ENCODE measurements at places on chromosomes 5 and 9.

DNA sequence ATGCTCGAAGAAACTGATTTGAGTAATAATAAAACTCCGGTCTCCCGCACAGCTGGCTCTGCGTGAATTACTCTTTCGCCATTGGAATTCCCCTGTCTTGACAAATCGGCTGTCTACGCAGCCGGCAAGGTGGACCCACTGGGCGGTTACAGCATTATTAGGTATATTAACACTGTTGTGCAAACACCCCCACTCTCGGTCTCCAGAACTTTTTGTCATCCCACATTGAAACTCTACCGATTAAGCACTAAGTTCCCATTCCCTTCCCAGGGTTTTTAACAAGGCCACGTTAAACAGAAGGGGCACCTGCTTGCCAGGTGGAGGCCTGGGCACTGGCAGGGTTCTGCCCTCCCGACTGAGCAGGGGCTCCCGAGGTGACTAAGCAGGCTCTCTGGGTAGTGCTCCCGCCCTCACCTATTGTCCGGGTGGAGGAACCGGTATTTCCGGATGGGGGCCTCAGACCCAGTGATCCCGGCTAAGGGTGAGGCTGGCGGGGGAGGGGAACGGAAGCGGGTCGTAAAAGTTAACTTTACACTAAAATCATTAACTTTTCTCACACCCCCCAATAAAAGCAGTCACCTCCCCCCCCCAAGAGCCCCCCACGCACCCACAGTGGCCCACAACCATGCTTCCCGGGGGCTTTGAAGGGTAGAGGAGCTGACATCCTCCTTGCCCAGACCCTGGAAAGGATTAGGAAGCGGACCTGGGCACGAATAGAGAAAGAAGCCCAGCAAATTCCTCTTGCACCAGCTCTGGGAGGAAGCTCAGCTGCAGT is 53.5 kb upstream of the TJP2 start:
- DNase-seq, result peak; percentile 90

DNA sequence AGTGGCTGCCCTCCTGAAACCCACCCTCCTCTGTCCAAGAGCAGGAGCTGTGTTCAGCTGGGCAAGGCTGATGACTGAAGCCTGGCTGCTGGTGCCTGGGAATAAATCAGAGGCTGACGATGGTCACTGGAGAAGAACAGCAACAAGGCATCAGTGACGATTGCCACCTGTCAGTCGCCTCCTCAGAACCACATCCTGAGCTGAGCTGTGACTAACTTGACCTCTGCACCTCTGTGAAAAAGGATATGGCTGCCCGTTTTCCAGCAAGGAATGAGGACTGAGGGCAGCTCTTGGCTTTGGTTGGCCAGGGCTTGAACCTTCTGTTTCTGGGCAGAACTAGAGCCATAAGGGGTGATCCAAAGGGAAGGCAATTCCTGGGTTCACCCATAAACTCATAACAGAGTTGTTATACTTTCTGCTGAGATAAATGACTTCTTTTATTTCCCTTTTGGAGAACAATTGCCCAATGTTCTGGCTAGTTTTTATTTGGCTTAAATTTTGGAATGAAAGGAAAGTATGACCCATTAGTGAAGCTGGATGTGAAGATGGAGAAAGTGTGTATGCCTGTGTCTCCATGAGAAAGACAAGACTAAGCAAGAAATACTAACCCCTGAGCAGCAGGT is 40.1 kb downstream of the TRIP13 start:
- DNase-seq, result peak; percentile 82

- DNase-seq, result no peak
These were observed 95.8 kb downstream of the PCSK1 start for GRCh38 chr5:96337048-96337781.

DNA sequence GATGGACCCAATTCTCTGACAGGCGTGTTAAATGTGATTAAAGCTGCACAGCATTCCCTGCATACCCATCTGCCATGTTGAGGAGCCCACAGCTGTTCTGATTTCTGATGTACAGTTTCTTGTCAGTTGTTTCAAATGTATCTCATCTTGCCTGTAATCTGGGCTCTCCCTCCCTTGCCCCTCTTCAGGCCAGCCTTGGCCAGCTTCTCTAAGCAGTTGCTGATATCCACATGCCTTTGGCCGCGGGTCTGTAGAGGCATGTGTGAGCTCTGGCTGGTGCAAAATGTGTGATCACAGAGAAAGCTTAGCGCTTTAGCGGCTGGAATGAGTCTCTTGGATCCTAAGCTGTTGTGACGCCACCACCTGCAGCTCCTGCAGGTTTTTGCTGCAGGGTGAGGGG is 332.0 kb downstream of the MLLT3 start:
- no peak for DNase-seq

DNA sequence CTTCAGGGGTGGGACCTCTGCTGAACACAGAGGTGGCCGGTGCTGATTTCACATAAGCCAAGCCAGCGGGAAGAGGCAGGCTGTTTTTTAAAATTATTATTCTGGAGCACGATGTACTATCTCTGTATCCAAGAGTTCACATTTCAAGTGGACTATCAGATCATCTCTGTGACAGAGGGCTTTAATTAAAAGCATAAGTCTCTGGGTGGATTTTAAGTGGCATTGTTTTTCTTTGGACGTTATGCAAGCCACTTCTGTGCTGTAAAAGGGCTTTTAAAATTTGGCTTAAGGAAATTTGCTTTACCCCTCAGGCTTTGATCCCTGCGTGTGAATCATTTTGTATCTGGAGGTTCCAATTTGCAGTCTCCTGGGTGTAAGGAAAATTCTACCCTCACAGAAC is 124.7 kb downstream of the PALM2AKAP2 start:
- DNase-seq, result no peak

- DNase-seq, result no peak
These were observed 60.1 kb downstream of the LHFPL2 start for GRCh38 chr5:78588507-78588906.

Measured in SW480 (cell line).